ENCODE measurements at places on chromosomes 4 and X. TPM values are rescaled to one million over a fixed set of nuclear protein-coding genes. Genes with fewer than 3 reads are reported as not detected.
A peak's percentile ranks its signal among the peaks of the same experiment; 100 is the strongest.

UGT8 gene
- total RNA-seq, result 12.4 TPM

TMSB15A gene
- total RNA-seq, result 38.5 TPM

- no peaks in the 10 kb centered on the region for H3K27me3 ChIP-seq
- no peak overlapping the region for H3K27ac ChIP-seq
- no peaks in the 10 kb centered on the region for H3K4me1 ChIP-seq
- no peak overlapping the region for H3K4me3 ChIP-seq
- no peaks in the 10 kb centered on the region for H3K36me3 ChIP-seq
- no peak for DNase-seq
Observed at GRCh38 chr4:87275311-87275710, 47.4 kb downstream of the HSD17B13 start.

- peak; percentile 49 for DNase-seq
- peaks cover 5% of the 10 kb centered on the region for H3K4me1 ChIP-seq
- H3K4me3 ChIP-seq, result no peak overlapping the region
- no peaks in the 10 kb centered on the region for H3K27me3 ChIP-seq
Observed at GRCh38 chr4:147103403-147103946, 157.8 kb upstream of the TTC29 start.

MAP3K15 gene
- 16.3 TPM for total RNA-seq

RHOXF1 gene
- total RNA-seq, result not detected

DNA sequence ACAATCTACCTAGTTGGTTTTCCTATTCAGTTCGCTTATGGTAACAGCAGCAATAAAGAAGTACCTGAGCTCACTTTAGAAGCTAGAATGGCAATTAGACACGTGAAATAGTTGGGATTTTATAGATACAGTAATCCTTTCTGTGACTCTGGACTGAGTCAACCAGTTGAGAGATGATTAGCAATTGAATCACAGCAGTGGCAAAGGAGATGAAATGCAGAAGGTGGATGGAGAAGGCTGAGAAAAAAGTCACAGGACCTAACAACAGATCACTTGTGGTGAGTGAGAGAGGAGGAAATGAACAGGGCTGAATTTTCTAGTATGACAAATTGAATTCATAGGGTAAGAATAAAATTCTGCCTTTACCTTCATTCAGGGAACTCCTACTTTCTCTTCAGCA is 197.1 kb upstream of the MAGEB18 start:
- no peaks in the 10 kb centered on the region for H3K4me1 ChIP-seq
- DNase-seq, result no peak
- no peak overlapping the region for H3K27ac ChIP-seq
- no peak overlapping the region for H3K4me3 ChIP-seq

PFKFB1 gene
- total RNA-seq, result not detected

DNA sequence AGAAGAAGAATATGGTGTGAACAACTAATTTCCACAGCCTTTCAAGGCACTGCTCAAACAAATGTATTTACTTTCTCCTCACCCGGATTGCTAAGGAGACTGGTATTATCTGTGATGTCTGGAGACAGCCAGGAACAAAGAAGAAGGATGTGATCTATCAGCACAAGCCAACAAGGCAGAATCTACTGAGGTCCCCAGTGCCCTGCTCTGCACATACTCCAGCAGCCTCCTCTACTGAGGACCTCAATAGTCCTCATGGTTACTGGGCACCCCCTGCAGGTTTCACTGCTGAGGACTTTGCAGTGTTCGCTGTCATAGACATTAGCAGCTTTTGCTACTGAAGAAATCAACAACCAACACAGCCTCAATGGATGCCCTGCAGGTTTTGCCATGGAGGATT is 930.1 kb downstream of the ADGRL3 start:
- H3K27me3 ChIP-seq, result no peaks in the 10 kb centered on the region
- no peak for DNase-seq
- no peak overlapping the region for H3K4me3 ChIP-seq
- H3K36me3 ChIP-seq, result no peaks in the 10 kb centered on the region
- H3K4me1 ChIP-seq, result no peaks in the 10 kb centered on the region
- H3K27ac ChIP-seq, result no peak overlapping the region

CFI gene
- total RNA-seq, result not detected

DNA sequence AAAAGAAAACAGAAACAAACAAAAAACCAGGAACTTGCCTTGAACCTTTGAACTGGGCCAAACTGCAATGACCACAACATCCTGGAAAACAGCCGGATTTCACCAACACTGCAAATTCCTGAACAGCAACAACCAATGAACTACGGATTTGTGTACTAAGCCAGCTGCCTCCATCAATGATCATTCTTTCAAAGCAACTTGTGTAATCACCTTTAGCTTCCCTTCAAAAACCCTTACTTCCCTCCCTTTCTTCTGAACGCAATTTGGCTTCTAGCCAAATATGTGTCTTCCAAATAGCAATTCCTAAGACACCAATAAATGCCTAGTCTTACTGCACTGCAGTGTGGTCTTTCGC is 98.5 kb upstream of the FAM47C start:
- H3K36me3 ChIP-seq, result no peaks in the 10 kb centered on the region
- H3K27ac ChIP-seq, result no peak overlapping the region
- no peaks in the 10 kb centered on the region for H3K27me3 ChIP-seq

- H3K27ac ChIP-seq, result no peak overlapping the region
- DNase-seq, result peak; percentile 78
- H3K4me1 ChIP-seq, result no peaks in the 10 kb centered on the region
- no peaks in the 10 kb centered on the region for H3K36me3 ChIP-seq
Observed at GRCh38 chrX:154714925-154715324, 36.0 kb downstream of the GAB3 start.

DNA sequence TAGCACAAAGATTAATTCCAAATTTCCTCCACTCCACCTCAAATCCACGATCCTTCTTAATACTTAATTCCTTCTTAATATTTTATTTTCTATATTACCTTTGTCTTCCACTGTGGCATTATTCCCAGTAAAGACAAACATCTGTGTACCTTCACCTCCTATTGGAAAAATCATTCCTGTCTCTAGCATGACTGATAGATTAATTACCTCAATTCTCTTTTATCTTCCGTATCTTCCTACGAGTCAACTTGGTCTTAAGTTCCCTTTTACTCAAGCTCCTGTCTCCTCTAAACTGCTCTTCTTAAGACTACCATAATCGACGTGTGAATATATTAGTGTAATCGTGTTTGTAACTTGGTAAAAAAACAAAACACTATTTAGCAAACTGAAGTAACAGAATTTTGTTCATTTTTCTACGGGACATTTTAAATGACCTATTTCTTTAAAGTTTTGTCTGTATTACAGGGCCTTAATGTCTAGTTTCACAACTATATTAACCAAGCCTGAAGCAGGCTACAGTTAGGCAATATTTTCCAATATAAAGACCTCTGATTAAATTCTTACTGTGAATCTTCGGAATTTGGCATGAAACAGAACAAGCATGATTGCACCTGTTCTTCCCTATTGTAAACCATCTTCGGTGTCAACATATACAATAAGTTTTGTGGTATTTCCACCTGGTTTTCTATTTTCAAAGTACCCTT is 1.1 kb upstream of the USP38 start:
- H3K4me1 ChIP-seq, result peaks cover 7% of the 10 kb centered on the region
- H3K27ac ChIP-seq, result peak overlapping the region; percentile 90
- DNase-seq, result no peak
- peak overlapping the region; percentile 97 for H3K4me3 ChIP-seq

GRCh38 chr4:7461230-7461629 is 26.5 kb upstream of the PSAPL1 start:
- no peak overlapping the region for H3K4me3 ChIP-seq
- no peaks in the 10 kb centered on the region for H3K27me3 ChIP-seq
- H3K27ac ChIP-seq, result no peak overlapping the region
- DNase-seq, result peak; percentile 72
- no peaks in the 10 kb centered on the region for H3K4me1 ChIP-seq
- no peaks in the 10 kb centered on the region for H3K36me3 ChIP-seq

CCNB3 gene
- not detected for total RNA-seq

GRCh38 chr4:139329665-139330200 is 27.5 kb upstream of the NDUFC1 start:
- H3K36me3 ChIP-seq, result peaks cover 28% of the 10 kb centered on the region
- H3K27me3 ChIP-seq, result no peaks in the 10 kb centered on the region
- peaks cover under 1% of the 10 kb centered on the region for H3K4me1 ChIP-seq

GRCh38 chr4:125225806-125226205 is 88.9 kb upstream of the FAT4 start:
- no peaks in the 10 kb centered on the region for H3K4me1 ChIP-seq
- no peaks in the 10 kb centered on the region for H3K27me3 ChIP-seq
- H3K27ac ChIP-seq, result no peak overlapping the region
- no peak overlapping the region for H3K4me3 ChIP-seq
- DNase-seq, result no peak

- DNase-seq, result no peak
- H3K36me3 ChIP-seq, result no peaks in the 10 kb centered on the region
- no peaks in the 10 kb centered on the region for H3K27me3 ChIP-seq
- no peaks in the 10 kb centered on the region for H3K4me1 ChIP-seq
Observed at GRCh38 chr4:185730387-185730786, 81.6 kb downstream of the SORBS2 start.
